ENCODE measurements at places on chromosomes 2 and 18.

DNA sequence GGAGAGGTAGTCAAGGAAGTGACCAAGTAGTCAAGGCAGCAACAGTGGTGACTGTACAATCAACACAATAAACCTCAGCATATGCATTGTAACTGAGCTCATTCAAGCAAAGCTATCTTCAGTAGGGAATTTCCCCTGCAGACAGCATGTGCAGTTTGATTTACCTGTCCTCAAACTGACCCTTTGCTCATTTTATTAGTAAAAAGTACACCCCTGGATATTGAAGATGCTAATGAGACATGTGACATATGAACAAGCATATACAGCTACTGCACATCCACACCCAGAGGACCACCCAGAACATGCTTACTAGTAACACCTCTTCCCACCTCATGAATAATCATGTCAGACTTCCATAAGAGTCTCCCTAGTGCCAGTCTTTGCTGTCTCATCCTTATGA lies 15.4 kb downstream of the C2orf81 start:
- DNase-seq, result no peak

- DNase-seq, result no peak
Measured at GRCh38 chr2:235719146-235719942, 225.5 kb downstream of the AGAP1 start.

DNA sequence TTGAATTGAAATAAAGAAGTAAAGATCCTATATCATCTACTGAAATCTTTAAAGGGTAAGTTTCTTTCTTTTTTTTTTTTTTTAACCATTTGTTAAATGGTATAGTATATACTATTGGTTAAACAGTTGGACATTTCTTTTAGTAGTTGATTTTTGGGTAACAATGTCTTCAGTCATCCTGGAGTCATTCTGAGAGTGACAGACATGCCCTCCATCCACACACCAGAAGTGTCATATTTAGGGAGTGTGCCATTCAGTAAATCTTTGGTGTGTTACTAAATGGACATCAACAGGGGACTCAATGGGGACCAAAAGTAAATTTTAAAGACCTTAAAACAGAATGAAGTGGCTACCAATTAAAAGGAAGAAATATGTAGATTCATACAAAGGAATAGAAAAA lies 50.8 kb upstream of the SLC39A10 start:
- DNase-seq, result no peak

- no peak for DNase-seq
Measured at GRCh38 chr2:71671203-71671854, 218.0 kb downstream of the DYSF start.

- DNase-seq, result no peak
Measured at GRCh38 chr2:71129902-71130151, 202 bp downstream of the MCEE start.
